GM10248 (cell line): ENCODE measurements at places on chromosomes 5 and 9.
A peak's percentile ranks its signal among the peaks of the same experiment; 100 is the strongest.

GRCh38 chr5:141363952-141364660 lies at the start of gene PCDHGA5:
Gene PCDHGA5, plus strand, starts transcription at chr5:141364162. Its CDS starts 169 bp downstream, at chr5:141364331.
- DNase-seq, result no peak

DNA sequence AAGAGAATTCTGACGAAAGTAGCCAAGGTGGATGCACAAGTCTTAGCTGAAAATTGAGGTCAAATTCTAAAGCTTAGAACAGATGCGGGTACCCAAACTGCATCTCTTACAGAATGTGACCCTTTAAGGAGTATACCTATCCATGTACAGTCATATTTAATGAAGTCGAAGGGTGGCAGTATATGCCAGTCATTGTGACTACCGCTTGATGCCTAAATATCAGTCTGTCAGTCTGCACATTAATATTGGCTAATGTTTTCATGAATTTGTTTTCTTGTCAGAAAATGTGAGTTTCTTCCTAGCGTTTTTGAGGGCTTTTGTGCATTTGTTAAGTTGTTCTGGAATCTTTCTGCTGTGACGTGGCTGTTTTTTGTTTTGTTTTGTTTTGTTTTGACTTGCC lies 264.5 kb upstream of the ELAVL2 start:
- DNase-seq, result no peak

DNA sequence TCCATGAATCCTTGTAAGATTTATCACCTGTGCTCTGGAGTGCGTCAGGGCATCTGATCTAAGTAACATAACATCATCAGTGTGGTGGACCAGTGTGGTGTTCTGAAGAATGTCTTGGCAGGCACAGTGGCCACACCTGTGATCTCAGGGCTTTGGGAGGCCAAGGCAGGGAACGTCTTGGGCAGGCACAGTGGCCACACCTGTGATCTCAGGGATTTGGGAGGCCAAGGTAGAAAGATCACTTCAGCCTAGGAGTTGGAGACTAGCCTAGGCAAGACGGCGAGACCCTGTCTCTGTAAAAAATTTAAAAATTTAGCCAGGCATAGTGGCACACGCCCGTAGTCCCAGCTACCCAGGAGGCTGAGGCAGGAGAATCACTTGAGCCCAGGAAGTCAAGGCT lies 185.5 kb downstream of the CACNA1B start:
- DNase-seq, result no peak

DNA sequence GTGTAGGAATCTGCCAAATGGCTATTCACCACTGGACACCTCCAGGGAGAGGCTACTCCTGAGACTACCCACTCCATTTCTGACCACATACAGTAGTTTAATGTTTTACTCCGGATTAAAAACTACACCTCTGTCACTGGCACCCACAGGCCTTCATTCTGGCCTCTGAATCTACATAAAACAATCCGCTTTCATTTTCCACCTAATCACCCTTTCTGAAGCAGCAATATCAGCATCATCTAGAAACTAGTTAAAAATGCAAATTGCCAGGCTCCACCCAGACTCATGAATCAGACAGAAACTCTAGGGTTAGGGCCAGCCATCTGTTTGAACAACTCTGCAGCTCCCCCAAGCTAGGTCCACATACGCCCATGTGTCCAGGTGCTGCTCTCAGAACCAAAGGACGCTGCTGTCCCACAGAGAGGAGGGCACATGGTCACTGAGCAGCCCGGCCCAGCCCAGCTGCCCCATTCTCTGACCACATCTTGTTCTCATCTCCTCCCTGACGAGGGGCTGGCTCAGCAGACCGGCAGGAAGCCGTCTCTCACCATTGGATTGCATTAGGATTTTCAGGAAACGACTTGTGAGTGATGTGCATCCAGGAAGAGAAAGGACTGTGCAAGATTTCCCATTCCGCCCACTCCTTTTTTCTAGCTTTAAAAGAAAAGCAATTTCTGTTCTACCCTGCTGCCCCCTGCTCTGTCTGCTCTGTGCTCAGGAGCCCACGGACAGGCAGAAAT lies 34.7 kb downstream of the ADAM19 start:
- DNase-seq, result peak; percentile 77

- no peak for DNase-seq
Measured at GRCh38 chr5:28862860-28863196, 1824.4 kb upstream of the CDH9 start.
